NCI-H345 (cell line): ENCODE measurements at places on chromosomes 12 and 14.

DNA sequence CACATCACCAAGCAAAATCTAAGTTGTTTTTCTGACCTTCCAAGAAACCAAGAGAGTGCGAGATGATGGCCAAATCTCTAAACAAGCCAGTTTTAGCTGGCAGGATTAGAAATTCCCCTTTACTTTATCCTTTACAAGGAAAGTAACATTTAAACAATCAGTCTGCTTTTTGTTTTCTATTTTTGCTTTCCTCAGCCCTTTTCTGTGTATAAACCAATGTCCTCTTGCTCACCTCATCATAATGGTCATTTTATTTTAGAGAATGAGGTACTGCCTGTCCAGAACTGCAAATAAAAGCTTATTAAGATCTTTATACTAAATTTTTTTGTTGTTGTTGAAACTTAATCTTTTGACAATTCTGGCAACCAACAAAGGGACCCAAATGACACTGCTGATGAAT is 442.4 kb upstream of the GARIN6 start:
- DNase-seq: no peak

DNA sequence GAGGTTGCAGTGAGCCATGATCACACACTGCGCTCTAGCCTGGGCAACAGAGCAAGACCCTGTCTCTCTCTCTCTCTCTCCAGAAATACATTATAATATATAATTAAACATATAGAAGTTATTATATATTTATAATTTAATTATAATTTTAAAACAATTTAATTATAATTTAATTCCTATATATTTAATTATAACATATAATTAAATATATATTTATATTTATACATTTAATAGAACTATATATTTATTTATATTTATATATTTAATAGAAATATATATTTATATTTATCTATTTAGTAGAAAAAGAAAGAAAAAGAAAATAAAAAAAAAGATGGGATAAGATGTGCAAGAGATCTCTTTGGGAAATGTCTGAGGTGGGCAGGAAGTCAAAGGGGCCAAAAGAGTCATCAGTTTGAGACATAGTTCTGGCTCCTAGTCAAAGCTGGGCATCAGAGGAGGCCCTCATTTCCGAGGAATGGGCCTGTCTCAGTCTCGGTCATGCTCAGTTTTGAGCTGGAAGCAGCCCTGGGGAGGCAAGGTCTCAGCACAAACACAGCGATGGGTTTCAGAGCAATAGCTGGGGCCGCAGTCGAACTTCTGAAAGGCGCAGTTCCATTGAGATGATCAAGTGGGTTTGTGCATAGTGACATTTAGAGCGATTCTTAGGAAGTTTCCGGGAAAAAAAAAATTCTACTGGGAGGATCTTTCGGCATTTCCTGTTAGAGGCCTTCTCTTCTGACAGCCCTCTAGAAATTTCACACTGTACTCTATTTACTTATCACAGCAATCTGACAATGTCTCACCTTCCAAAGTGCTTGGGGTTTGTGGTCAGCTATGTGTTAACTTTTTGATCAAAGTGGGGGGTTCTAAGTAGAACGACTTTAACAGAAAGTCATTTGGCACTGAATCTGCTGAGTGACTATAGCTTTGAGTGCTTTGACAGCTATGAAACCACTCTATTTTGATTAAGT is 58.7 kb upstream of the GZMB start:
- DNase-seq: no peak

GRCh38 chr12:31629756-31630732 is 29.4 kb upstream of the ETFBKMT start:
- no peak for DNase-seq

DNA sequence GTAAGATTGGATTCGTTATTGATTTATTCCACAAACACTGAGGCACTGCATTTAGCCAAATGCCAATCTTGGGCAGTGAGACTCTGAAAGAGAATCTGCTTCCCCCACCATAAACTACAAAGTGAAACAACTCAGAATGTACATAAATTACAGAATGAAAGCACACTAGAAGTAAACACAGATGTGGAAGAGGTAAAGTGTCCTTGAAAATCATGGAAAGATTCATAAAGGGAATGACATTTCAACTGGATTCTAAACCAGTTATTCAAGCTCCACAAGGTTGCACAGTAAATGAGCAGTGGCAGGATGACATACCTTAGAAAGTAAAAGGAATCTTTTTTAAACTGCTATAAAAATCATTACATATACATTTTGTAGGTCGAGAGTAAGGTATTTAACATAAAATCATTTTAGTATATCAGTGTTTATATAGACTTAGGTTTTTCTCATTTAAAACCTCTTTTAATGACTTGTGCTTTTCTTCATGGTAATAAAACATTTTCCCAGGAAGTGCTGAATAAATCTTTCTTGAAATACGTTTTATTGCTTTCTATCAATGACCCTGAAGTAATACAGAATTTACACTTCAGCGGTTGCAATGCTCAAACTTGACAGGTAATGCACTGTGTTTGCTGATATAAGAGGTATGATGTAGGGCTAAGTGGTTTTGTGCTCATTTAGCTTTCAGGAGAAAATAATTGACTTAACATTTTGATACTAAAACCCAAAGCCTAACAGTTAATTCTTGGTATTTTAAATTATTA is 270.6 kb downstream of the NAV3 start:
- DNase-seq: peak; percentile 43

DNA sequence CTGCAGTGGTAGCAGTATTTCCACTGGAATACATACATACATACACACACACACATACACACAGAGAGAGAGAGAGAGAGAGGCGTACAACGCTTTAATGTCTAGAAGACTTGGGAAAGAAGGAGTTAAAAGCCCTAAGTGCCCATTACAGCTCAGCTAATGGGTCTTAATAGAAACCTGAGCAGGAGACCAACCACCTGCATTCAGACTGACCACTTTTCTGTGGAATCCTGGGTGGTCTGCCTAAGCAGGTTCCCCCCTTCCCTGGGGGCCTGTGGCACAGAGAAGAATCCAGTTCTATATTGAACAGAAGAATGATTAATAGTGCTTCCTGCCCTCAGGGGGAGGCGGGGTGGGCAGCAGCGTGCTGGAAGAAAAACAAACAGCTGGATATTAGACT is 312.4 kb upstream of the PRKD1 start:
- no peak for DNase-seq

DNA sequence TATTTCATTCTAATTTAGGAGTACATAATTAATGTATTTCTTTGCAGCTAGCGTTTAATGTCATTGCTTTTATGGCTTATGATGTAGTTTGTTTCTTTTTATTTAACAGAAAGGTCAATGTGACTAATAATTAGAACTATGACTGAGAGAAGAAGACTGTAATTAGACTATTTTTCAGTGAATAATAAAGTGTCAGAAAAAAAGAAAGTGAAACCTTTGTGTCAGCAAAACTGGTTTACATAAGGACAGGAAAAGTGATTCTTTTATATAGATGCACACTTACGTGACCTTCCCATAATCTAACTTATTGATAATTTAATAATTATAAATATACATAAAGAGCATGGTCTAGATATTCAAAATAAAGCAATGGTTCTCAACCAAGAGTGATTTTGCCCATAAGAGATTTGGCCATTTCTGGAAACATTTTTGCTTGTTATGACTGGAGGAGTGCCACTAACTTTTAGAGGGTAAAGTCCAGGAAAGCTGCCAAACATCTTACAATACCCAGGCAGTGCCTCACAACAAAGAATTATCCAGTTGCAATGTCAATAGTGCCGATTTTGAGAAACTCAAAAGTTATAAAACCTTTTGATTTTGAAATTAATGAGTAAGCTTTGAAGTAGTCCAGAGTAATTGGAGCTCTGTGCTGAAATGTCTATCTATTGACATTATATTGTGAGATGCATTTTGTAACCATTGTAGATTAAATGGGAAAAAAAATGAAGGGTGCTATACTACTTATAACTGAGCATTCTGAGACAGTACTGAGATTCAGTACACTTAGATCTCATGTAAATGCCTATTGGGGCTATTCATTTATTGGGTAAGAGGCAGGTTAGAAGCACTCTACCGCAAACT is 227.1 kb downstream of the C12orf50 start:
- peak; percentile 8 for DNase-seq

- peak; percentile 27 for DNase-seq
Observed at GRCh38 chr14:21039585-21040369, 2.4 kb upstream of the RNASE7 start.

GRCh38 chr12:99611117-99611516 is 36.4 kb upstream of the GARIN6 start:
- DNase-seq: no peak

DNA sequence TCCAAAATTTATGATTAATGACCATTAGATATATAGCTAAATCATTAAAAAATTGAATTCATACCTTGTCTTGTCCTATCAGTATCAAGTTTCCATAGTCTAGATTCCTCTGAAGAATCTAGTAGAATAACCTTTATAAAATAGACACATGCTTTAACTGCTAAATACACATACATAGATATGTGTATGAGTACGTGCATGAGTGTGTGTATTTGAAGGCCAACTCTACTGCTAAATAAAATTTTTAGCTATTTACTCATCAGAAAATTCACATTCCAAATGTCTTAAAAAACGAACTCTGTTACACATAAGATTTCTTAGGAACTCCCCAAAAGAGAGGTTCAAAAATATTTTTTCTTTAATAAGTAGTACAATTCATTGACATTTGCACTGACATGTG is 233.0 kb downstream of the SSPN start:
- DNase-seq: no peak

- DNase-seq: no peak
Observed at GRCh38 chr12:115597157-115597712, 680.3 kb downstream of the MED13L start.

- no peak for DNase-seq
Observed at GRCh38 chr12:119373001-119373400, 38.5 kb downstream of the CCDC60 start.

GRCh38 chr12:121490401-121491281 is 90.2 kb downstream of the KDM2B start:
- no peak for DNase-seq

DNA sequence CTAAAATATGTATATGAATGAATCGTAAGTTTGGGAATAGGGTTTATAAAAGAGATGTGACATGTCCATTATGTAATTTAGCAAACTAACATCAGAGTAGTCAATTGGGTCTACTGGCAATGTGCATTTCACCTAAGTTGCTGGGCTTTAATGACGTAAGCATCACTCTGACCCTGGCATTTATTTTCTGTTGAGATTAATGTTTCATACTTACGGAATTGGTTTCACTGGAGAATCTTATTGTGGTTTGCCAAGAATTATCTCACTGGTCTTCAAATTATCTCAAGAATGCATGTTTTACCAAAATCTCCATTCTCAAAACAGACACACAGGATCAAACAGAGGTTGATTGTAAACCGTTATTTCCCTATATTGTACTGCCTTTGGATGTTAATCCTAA is 437.1 kb downstream of the NPAS3 start:
- DNase-seq: no peak

DNA sequence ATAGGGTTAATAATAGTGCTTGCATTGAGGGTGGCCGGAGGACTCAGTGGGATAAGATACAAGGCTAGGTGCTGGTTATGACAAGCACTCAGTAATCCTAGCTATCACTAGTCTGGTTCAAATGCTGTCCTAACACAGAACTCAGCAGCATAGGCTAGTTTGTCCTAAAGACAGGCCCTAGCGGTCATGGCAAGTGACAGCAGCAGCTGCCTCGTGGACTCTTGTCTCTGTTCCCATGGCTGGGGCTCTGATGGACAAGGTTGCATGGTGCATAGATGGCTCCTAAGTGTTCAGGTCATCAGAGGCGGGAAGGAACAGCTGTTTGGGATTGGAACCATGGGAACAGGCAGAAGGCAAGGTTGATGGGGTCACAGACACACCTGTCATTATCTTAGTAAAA is 42.4 kb upstream of the IGF1 start:
- no peak for DNase-seq

- DNase-seq: peak; percentile 62
Observed at GRCh38 chr14:94689218-94689984, 77.2 kb downstream of the SERPINA3 start.

- DNase-seq: no peak
Observed at GRCh38 chr12:93569301-93569655, 3.2 kb upstream of the SOCS2 start.

- no peak for DNase-seq
Observed at GRCh38 chr14:104572668-104573067, 6.9 kb upstream of the C14orf180 start.
